ENCODE measurements at places on chromosomes 3 and 15.
A peak's percentile ranks its signal among the peaks of the same experiment; 100 is the strongest.

DNA sequence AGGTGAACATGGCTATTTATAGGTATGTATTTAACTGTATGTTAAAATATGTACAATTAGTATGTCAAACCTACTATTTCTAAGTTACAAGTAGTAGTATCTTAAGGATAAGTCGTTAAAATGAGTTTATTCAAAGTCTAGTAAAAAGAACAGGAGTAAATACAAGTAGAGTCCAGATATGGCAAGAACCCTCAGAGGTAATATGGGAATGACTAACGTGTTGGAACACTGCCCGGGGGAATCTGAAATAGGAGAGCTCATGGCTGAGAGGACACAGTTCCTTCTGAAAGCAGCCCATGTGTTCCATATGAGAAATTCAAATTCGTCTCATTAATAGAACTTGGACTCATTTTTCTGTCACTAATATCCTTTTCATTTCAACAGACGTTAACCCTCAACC lies 158.8 kb downstream of the CLSTN2 start:
- DNase-seq = peak; percentile 89

GRCh38 chr15:77208241-77208640 lies 137.3 kb upstream of the TSPAN3 start:
- no peak for DNase-seq

DNA sequence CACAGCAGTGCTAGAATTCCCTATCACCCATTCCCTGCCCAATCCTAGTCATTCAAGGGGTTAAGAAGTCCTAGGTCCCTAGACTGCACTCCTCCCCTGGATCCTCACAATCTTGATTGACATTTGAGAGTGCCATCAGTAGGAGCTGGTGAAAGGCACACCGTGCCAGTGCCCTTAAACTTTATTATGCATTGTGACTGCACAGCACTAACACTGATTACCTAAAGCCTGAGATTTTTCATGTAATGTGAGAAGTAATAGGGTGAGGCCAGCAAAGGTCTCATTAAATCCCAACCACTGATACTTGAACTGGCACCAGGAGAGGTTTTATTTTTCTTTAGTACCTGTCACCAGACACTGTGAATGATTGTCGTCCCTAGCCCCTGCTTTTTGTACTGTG lies 16.3 kb downstream of the GXYLT2 start:
- no peak for DNase-seq

DNA sequence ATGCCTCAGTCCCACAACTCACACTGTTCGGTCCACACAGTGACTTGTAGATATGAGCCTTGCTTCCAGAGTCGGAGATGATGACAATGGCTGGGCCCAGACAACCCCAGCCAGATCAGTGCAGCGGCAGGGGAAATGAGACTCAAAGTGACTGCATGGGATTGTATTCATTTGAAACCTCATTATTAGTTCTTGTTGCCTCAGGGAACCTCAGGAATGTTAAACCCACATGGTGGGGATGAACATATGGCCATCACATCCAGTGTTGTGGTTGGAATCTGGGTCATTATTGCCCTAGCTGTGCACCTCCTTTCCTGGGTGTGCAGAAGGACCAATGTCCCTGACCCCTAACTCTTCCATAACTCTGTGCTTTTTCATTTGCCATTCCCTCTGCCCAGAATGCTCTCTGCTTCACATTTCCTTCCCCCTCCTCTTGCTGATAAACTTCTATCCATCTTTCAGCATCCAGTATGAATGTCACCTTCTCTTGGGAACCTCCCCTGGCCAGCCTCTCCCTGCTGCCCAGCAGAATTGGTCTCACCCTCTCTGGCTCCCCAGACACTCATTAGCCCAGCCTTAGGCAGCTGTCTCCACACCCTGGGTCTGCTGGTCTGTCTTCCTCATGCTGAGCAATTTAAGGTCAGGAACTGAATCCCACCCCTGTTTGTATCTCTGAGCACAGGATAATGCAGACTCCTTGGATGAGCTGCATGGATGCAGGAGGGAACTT lies 67.0 kb upstream of the TNFAIP8L3 start:
- no peak for DNase-seq

GRCh38 chr3:73547427-73548248 lies 77.1 kb downstream of the PDZRN3 start:
- DNase-seq = no peak

GRCh38 chr3:58350627-58351013 lies 17.9 kb downstream of the PXK start:
- DNase-seq = no peak

GRCh38 chr3:39261726-39262125 lies 18.1 kb downstream of the CX3CR1 start:
- no peak for DNase-seq

- DNase-seq = no peak
These were observed 2.0 kb downstream of the MST1R start for GRCh38 chr3:49901366-49902339.

DNA sequence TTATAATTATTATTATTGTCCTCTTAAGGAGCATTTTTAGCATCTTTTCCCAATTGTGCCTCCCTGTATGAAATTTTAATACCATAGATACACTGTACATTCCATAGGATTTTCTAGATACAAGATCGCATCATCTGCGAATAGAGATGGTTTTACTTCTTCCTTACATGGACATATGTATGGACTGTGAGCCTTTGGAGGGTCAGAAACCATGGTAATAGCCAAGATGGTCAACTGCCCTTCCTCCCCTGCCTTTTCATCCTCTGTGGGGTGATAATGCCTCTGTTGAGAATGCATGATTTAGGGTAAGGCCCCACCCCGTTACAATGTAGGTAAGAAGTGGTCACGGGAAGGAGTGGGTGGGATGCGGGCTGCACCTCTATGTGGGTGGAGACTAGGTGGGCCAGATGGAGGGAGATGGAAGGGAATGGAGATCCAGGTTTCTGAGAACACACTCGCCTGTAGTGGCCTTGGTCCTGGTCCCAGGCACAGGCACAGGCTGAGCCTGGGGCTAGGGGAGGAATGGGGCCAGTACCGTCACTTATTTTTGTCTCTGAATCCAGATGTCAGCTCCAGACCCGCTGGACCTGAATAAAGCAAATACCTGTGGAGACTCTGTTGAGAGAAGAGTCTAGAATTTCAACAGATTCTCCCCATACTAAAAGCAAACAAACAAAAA lies 31.7 kb downstream of the GOLGA6A start:
- DNase-seq = no peak

GRCh38 chr3:133408366-133408765 lies 8.5 kb downstream of the BFSP2 start:
- no peak for DNase-seq

- DNase-seq = no peak
These were observed 5.6 kb upstream of the FEZF2 start for GRCh38 chr3:62378921-62379320.

- DNase-seq = no peak
These were observed 689.7 kb upstream of the BCHE start for GRCh38 chr3:166526881-166527280.

DNA sequence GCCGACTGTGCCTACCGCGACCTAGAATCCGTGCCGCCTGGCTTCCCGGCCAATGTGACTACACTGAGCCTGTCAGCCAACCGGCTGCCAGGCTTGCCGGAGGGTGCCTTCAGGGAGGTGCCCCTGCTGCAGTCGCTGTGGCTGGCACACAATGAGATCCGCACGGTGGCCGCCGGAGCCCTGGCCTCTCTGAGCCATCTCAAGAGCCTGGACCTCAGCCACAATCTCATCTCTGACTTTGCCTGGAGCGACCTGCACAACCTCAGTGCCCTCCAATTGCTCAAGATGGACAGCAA lies 1.4 kb downstream of the ISLR start:
- DNase-seq = no peak

DNA sequence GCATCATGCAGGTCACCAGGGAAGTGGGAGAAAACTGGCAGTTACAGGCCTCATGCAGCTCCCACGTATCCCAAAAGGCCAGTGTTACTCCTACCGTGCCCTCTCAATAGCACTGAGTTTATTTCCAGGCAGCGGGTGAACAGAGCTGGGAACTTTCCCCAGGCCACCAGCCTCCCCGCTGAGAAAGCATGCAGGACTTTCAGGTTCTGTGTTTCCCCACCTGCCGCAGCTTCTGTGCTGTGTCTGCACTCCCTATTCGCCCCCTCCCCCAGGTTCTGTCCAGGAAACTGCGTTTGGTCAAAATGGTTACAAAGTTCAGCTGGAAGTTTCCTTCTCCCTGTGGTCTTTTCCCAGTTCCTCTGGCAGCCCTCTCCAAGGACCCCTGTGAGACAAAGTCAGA lies 21.4 kb downstream of the NEK11 start:
- DNase-seq = no peak

DNA sequence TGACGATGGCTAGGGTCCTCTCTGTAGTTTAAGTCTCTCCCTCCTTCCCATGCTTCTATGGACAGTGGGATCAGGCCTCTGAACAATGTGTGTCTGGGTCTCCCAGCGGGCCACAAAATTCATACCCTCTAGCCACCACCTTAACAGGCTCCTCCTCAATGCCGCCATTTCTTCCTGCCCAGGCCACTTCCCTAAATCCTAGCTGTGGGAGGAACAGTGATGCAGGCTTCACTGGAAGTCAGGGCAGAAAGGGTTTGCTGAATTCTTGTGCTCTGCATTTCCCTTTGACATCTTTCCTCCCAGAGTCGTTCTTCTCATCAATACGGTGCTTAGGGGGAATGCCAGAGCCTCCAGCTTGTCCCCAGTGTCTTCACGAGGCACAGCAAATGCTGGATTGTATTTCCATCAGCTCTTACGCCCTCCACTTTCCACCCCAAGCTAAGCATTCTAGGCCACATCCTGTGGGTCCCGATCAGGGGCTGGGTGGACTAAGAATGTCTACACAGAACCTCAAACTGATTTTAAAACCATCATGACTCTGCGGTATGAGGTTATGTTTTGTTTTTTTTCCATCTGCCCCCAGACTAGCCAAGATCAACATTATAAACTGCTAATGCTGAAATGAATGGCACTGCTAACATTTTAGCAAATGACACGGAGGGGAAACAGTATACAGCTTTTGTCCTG lies 11.9 kb upstream of the LDHAL6B start:
- DNase-seq = no peak

DNA sequence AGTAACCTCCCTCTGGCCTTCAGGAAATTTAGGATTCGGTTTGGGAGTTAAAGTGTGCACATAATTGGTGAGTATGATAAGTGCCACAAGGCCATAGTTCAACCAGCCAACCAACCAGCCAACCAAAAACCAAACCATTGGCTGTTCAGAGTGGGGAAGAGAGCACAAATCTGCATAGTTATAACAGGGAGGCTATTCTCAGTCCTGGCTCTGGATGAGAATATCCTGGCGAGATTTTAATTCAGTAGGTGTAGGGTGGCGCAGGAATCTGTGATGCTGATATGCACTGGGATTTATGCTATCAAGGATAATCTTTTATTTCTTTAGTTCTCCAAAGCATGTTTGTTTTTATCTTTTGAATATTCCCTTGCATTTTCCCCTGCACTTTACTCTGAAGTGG lies 49.1 kb downstream of the AKAP13 start:
- DNase-seq = no peak

DNA sequence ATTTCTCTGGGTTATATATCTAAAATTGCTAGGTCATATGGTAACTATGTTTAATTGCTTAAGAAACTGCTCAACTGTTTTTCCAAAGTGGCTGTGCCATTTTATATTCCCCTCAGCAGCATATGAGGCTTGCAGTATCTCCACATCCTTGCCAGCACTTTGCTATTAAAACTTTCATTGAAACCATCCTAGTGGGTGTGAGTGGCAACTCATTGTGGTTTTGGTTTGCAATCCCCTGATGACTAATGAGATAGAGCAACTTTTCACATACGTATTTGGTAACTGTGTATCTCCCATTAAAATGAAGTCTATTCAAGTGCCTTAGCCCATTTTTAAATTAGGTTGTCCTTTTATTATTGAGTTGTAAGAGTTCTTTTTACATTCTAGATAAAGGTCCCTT lies 17.3 kb downstream of the KPNA1 start:
- DNase-seq = no peak

DNA sequence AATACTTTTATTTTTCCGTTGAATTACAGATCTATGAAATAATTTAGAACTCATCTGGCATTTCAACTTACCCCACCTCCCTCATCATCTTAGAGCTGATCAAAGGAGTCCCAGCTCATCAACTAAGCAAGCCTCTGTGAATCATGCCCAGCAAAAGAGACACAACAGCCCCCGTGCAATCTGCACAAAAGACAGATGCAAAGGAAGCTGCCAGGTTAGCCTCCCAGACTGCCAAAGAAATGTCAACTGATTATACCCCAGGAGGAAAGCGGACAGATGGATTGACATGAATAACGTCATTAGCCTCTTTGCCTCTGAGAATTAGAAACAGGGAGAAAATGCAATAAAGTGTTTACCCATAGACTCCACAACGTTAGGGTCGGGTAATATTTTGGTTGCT lies 75.0 kb downstream of the GABRB3 start:
- DNase-seq = no peak

DNA sequence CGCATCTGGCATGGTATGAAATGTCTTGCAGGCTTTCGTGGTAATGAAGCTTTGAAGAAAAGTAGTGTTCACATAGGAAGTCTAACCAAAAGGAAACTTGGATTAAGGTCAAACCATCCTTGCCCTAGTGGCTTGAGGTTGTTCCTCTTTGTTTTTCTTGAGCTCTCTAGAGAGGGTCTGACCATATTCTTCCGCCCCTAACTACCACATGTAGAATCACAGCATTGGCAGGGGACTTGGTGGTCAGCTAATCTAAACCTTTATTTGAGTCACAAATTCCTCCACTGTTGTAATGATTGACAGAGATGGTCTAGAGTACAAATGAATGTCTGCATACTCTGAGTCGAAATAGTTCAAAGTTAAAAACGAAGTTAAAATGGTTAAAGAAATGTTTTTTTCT lies 39.1 kb upstream of the PHLDB2 start:
- DNase-seq = no peak

- no peak for DNase-seq
These were observed 16.3 kb downstream of the ZBED2 start for GRCh38 chr3:111578867-111579266.

- no peak for DNase-seq
These were observed 49.3 kb upstream of the SKOR1 start for GRCh38 chr15:67775998-67776397.

GRCh38 chr15:40749151-40749630 lies 5.9 kb downstream of the RMDN3 start:
- DNase-seq = no peak

DNA sequence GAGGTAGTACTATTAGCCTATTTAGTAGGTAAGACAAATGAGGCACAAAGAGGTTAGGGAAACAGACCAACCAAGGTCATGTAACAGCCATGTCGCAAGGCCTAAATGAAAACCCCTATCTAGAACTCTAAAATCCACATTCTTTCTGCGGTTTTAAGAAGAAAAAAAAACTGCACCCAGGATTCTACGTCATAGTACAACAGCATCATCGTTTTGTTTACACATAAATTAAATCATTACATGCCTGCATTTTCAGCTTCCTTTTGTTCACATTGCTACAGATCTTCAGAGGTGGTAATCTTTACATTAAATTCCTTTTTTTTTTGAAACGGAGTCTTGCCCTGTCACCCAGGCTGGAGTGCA lies 548 bp upstream of the PSMD6 start:
- no peak for DNase-seq

- no peak for DNase-seq
These were observed 613.6 kb upstream of the CBLB start for GRCh38 chr3:106482451-106482850.

- DNase-seq = no peak
These were observed 17.5 kb upstream of the CFAP100 start for GRCh38 chr3:126377211-126377610.

Data from NCI-H2029 treated with DMSO at 0.1 percent for 48 hours (cell line).